ENCODE measurements at places on chromosomes 11 and 22.
A peak's percentile ranks its signal among the peaks of the same experiment; 100 is the strongest.

- DNase-seq = no peak
Observed at GRCh38 chr22:21587803-21588611, 20.5 kb downstream of the UBE2L3 start.

DNA sequence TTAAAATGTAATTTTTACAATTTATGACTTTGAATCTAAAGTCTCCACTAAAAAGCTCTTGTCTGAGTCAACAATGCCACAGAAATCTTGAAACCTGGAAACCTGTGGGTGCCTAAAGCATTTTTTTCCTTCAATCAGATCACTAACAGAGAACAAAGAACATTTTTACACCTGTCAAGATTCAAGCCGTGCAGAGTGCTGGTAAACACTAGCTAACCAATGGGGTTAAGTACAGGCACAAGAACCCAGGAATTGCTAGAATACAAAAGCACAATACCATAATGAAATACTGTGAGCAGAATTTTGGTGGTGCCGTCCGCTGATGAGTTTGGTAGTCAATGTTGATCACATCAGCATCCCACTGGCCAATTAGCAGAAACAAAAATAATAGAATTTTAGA lies 380.3 kb upstream of the PITPNB start:
- DNase-seq = no peak

DNA sequence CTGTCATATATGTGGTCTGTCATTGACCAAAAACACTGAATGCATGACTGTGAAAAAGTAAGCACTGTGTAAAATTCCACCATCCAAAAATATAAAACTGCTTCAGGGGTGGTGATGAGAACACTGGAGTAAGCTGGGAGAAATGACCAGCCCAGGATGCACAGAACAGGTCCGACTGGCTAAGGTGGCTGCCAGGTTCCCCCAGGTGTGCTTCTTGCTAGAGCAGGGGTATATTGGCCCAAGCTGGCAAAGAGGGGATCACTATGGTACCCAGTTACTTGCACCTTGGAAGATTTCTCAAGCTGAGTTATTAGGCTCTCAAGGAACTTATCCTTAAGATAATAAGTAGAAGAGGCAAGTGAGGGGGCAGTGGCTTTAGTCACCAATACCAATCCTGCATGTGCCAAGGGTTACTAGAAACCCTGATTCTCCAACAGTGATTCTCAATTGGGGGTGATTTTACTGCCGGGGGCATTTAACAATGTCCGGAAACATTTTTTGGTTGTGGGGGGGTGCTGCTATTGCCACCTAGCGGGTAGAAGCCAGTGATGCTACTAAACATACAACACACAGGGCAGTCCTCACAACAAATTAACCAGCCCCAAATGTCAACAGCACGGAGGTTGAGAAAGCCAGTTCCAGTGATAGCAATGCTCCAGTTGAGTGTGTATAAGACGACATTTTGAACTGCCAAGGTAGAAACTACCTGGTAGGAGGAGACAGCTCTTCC lies 15.7 kb downstream of the SNU13 start:
- DNase-seq = no peak

GRCh38 chr11:128841461-128842072 lies 25.5 kb downstream of the KCNJ1 start:
- DNase-seq = no peak

GRCh38 chr11:90646266-90646665 lies 423.4 kb upstream of the CHORDC1 start:
- no peak for DNase-seq

- DNase-seq = no peak
Observed at GRCh38 chr22:23272834-23273233, 92.5 kb downstream of the BCR start.

DNA sequence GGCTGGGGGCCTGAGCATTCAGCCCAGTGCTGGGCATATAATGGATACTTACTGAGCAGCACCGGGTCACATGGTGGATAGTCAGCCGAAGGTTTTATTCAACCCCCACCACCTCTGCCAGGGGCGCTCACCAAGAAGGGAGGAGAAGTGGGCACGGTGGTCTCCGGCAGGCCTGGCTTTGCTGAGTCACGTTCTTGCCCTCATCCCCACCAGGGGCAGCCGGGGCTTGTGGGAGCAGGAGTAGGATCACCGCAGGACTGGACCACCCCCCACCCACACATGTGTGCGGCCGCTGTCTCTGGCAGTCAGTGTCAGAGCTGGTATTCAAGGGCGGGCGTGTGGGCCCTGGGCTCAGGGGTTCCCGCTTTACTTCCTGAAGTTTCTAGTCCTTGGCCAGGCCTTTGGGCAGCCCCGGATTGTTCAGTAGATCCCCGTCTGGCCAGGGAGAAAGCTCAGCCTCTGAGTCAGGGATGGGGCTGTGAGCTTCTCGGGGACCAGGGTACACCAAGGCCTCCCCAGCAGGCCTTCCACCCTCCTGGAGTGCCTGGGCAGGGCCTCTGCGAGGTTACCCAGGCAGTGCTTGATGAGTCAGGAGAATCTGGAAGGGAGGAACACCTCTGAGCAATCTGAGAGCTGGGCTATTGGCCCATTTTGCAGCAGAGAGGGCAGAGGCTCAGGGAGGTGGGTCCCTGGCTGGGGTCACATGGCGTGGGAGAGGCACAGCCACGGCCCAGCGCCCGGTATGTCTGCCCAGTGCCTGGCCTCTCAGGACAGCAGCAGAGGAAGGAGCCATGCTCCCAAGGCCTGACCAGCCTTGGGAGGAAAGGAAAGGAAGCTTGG lies 60.6 kb downstream of the RTL6 start:
- DNase-seq = no peak

DNA sequence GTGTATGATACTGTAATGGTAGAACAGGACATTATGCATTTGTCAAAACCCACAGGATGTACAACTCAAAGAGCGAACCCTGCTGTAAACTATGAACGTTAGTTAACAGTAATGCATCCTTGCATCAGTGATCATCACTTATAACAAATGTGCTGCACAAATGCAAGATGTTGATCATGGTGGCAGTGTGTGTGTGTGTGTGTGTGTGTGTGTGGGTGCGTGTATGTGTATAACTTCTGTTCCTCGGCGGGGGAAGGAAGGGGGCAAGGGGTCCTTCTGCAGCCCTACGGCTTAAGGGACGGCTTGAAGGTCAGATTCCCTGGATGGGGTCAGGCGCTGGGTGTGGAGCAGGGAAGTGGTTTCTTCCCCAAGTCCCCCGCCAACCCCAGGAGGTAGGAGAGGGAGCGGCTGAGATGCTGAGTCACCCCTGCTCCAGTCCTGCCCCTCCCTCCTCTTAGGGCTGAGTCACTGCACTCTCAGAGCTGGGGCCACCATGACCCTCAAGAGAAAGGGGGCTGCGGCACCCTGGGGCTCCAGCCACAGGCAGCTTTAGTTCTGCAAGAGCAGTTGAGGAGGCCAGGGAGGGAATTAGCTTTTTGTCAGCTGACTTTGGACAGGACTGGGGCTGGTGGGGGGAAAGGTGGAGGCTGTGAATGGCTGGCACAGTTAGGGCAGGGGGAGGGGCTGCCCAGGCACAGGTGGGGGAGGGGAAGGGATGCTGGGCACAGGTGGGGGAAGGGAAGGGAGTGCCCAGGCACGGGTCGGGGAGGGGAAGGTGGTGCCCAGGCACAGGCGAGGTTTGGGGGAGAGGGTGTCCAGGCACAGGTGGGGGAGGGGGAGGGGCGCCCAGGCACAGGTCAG lies 8.8 kb upstream of the CTSD start:
- DNase-seq = peak; percentile 80

- no peak for DNase-seq
Observed at GRCh38 chr11:14022251-14022650, 59.7 kb downstream of the SPON1 start.

DNA sequence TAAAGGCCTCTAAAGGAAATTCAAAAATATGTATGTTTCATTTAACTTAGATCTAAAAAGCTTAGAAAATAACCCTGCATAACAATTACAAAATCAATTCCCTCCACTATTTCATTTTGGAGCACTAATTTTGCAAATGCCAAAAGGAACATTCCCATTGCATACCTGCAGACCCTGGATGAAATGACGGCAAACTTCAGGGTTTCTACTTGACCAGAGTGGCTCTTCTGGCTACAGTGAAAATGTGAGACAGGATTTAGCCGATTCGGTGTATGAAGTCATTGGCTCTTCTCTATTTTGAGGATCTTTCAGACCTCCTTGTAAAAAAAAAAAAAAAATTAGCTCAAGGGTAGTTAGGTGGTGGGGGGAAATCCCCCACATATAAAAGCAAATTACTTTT lies 44.1 kb downstream of the PAX6 start:
- DNase-seq = no peak

DNA sequence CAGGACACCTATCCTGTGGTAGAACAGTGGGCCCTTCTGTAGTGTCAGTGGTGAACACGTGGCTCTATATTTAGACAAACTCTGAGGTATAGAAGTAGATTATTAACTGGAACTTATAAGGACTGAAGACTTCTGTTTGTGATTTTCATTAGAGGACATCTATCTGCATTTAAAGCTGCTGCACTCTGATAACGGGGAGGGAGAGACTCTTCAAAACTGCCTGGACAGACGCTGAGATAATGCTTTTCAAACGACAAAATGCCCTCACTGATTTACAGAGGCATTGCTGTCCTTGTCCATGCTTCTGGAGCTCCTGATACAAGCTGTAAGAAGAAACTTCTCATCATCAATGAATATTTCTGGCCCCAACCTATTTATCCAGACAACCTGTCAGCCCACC lies 425.2 kb downstream of the OPCML start:
- no peak for DNase-seq

DNA sequence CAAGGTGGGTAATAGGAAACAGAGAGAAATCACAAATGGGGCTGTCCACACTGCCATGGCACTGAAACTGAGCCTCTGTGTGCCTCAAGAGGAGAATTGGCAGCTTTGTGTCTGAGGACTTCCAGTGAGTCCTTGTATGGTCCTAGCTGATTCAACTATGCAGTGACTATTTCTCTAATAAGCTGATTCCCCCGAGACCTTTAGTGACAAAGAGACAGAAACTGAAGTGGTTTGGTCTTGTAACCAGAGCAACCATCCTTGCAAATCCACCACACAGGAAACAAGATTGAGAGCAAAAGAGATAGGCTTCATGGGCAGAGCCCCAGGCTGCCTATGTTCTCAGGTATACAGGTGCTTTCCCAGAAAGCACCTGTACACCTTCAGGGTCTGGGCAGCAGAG lies 1038.5 kb downstream of the NTM start:
- no peak for DNase-seq

DNA sequence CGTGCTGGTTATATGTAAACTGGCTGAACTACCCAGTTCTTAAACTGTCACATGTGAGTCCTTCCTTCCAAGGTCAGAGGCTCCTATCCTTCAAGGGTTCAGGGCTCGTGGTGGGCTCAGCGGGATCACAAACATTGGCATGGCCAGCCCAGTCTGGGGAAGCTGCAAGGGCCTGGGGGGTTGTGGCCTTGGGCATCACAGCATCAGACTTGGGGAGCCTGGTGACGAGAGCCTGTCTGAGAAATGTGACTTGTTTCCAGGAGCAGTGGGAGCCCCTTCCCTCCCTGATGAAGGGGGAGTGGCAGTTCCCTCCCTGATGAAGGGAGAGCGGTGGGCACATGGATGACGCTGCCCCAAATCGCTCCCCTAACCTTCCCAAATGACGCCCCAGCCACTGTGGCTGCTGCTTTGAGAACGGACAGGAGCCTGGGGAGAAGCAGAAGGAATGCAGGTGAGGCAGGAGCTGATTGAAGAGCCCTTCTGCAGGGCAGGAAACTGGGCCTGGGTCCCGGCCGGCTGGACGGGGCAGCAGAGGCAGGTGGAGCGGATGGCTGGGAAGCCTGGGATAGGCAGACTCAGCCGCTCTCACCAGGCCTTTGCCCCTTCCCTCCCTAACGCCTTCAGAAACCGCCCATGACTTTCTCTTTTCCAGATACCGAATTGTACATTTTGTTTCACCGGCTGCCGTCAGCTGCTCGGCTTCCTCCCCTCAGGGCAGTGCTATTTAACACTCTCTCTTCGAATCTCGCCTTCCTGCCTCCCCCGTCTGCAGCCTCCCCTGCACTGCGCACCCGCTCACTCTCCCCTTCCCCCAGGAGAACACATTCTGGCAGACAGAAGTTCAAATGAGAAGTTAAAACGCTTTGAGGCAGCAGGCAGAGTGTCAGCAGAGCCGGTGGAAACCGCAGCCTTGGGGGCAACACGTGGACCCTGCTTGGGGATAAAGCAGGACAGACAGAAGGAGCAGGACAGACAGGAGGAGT lies 1486.7 kb downstream of the BRD1 start:
- no peak for DNase-seq

- no peak for DNase-seq
Observed at GRCh38 chr11:15327786-15328231, 213.1 kb downstream of the INSC start.

- DNase-seq = no peak
Observed at GRCh38 chr11:15744693-15745092, 611.7 kb downstream of the SOX6 start.

DNA sequence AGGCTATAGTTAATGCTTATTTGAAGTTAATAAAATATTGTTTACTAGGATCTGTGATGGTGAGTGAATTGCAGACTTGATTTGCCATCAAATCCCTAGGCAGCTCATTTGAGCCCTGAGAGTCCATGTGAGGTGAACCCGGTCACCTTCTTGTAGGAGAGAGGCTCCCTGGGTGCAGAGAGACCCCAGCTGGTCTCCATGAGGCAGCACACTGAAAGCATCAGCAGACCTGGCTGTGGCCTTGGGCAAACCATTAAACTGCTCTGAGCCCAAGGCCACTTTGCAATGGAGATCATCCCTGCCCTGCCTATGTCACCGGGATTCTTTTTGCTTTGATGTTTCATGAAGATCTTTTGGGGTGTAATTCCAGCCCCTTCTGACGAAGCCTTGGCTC lies 125.2 kb downstream of the MICAL2 start:
- no peak for DNase-seq

- DNase-seq = no peak
Observed at GRCh38 chr11:44614281-44614775, 48.9 kb downstream of the CD82 start.

DNA sequence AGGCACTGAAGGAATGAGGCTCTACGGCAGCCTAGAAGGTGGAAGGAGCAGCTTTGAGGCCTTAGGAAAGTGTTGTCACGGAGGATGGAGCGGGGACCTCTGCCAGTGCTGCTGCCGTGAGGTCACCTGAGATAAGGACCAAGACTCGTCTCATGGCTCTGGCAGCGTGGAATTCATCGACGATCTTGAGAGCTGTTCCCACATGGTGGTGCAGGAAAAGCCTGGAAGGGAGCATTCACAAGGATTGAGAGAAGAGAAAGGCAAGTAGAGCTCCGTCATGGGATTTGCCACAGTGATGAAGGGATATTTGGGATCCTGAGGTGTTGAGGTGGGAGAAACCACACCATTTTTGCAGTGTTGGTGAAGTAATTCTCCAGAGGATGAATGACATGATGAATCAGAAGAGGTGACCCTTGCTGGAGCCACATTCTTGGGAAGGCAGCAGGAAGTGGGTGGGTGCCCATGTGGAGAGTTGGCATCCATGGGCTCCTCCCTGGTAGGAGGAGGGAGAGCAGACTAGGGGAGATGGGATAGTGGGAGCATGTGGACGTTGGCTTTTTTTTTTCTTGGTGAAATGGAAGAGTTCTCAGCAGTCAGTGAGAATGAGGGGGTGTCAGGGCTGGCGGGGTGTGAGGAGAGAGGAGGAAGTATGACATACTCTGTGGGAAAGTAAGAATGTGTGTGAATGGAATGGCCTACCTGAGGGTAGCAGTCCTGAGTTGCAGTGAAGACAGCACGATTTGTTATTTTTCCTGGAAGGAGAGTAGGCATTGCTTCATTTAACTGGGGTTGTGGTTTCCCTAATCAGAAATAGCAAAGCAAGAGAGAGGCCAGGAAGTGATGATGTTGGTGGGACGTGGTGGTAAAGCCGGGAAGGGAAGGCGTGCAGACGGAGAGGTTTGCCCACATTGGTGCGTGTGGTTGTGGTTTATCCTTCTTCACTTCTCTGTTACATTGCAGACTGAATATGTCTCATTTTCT lies 11.1 kb downstream of the PPP6R3 start:
- DNase-seq = no peak

Measured in GM04504 (cell line).